ENCODE measurements at places on chromosomes 2 and 18.
A peak's percentile ranks its signal among the peaks of the same experiment; 100 is the strongest.

DNA sequence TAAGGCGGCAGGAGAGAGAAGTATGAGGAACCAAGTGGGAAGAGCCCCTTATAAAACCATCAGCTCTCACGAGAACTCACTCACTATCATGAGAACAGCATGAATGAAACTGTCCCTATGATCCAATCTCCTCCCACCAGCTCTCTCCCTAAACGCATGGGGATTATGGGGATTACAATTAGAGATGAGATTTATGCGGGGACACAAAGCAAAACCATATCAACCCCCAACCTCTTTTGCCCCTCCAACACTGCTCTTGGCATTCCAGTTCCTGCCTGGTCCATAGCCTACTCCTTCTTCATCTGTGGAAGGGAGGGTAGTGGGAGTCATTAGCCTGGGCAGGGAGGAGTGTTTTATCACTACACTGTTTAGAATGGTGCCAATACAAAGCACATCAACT lies 1.4 kb upstream of the EHD3 start:
- DNase-seq = no peak

DNA sequence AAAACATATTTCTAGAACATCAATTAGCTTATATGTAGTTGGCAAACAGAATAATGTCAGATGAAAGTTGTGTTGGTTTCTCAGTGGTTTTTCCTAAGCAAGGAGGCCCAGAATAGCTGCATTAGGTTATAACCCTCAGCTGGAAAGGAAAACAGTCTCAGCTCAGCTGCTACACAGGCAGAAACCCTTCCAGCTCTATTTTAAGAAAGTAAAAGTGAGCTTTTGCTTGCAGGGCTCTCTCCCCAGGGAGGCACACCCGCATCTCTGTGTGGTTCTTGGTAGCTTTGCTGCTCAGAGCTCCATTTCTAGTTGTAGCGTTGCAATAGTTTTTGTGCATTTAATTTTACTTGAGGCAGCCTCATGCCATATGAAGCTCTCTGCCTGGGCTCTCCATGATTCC lies 54.6 kb downstream of the PIKFYVE start:
- DNase-seq = no peak

- DNase-seq = peak; percentile 86
Measured at GRCh38 chr2:39620067-39620466, 45.6 kb upstream of the TMEM178A start.

DNA sequence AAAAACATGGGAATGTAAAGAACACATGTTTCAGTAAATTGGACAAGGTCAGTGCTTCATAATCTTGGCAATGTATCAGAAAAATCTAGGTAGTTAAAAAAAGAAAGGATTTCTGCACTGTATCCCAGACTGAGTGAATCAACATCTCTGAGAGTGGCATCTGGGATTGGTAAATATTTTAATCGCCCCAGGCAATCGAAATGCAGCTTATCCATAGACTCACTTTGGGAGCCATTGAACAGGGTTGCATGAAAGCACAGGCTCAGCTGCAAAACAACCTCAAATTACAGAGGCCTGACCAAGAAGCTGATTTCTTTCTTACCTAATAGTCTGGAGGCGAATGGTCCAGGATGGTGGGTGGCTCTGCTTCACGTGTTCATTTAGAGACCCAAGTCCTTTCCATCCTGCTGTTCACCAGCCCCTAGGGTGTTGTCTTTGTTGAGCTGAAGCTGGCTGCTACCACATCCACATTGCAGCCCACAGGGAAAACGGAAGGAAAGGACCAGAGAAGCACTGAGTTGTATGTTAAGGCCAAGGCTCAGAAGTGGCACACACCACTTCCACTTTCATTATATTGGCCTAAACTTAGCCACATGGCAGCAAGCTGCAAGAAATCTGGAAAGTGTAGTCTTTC lies 59.0 kb downstream of the MOGAT1 start:
- no peak for DNase-seq

DNA sequence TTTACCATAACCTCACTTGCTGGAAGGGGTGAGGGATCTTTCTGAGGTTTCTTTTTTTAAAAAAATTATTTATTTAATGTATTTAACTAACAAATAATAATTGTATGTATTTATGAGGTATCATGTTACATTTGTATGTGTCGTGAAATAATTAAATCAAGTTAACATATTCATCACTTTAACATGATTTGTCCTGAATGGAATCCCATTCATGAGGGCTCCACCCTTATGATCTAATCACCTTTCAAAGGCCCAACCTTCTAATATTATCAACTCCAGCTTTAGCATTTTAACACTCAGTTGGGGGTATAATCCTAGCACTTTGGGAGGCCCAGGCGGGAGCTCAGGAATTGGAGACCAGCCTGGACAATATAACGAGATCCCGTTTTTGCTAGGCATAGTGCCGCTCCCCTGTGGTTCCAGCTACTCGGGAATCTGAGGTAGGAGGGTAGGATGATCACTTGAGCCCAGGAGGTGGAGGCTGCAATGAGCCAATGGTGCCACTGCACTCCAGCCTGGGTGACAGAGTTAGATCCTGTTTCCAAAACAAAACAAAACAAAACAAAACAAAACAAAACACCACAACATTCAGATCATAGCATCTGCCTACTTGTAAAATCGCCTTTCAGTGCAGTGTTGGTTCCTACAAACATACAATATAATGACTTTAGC lies 1.1 kb upstream of the TAF4B start:
- DNase-seq = no peak

GRCh38 chr2:106165029-106165428 lies 29.1 kb downstream of the UXS1 start:
- DNase-seq = no peak

- no peak for DNase-seq
Measured at GRCh38 chr2:232646726-232647125, 13.3 kb downstream of the EFHD1 start.
